ENCODE measurements at places on chromosomes 6 and 20.

DNA sequence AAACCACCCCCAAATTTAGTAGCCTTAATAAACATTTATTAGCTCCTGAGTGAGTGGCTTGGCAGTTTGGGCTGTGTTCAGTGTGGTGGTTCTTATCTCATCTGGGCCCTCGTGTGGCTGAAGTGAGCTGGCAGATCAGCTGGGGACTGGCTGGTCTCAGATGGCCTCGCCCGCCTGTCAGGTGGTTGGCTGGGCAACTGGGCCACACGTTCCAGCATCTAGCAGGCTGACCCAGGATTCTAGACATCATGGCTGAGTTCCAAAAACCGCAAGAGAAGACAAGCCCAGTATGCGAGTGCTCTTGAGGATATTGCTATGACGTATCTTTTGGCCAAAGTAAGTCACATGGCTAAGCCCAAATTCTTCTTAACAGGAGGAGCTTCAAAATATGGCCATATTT is 28.9 kb downstream of the EIF2S2 start:
- DNase-seq: no peak

- no peak for DNase-seq
Measured at GRCh38 chr6:52152070-52152423, 34.1 kb upstream of the IL17A start.

GRCh38 chr6:14676064-14676463 is 558.5 kb downstream of the CD83 start:
- no peak for DNase-seq

- DNase-seq: no peak
Measured at GRCh38 chr20:14801591-14802325, 464.3 kb upstream of the FLRT3 start.

DNA sequence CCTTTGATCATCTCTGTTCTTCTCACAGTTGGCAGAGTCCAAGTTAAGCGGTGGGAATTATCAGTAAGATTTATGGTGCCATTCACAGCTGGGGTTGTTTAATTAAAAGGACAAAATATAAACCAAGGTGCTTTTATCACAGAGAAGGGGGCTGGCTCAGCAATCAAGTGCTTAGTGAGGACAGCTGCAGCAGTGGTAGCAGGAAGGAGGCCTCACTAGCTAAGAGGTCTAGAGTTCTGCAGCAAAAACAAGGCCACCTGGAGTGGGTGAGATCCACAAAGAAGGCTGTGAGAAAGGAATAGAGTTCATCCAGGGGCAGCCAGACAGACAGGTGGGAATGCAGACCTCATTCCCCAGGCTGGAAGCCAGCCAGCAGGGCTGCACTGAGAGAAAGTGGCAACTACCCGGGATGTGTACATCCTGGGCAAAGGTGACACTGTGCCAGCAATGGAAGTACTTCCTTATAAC is 37.1 kb downstream of the PIGU start:
- no peak for DNase-seq

GRCh38 chr6:30839671-30840070 is 44.6 kb upstream of the DDR1 start:
- DNase-seq: no peak

DNA sequence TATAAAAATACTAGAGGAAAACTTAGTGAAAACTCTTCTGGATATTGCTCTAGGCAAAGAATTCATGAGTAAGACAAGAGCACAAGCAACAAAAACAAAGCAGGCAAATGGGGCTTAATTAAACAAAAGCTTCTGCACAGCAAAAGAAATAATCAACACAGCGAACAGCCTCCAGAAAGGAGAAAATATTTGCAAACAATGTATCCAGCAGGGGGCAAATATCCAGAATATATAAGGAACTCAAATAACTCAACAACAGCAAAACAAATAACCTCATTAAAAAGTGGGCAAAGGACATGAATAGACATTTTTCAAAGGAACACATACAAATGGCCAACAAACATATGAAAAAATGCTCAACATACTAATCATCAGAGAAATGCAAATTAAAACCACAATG is 17.1 kb upstream of the HECA start:
- no peak for DNase-seq

DNA sequence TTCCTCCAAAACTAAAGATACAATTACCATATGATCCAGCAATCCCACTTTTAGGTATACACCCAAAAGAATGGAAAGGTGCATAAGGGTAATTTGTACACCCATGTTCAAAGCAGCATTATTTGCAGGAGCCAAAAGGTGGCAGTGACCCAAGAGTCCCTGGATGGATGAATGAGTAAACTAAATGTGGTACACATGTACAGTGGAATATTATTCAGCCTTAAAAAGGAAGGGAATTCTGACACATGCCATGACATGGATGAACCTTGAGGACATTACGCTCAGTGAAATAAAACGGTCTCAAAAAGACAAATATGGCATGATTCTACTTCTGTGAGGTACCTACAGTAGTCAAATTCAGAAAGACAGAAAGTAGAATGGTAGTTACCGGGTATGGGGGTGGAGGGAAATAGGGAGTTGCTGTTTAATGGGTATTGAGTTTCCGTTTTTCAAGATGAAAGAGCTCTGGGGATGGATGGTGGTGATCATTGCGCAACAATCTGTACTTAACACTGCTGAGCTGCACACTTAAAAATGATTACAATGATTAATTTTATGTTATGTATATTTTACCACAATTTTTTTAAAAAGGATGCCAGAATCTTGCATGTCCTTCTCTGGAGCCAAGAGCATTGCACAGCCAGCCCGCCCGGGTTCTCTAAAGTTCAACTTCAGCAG is 518.9 kb upstream of the JARID2 start:
- no peak for DNase-seq

- DNase-seq: no peak
Measured at GRCh38 chr6:40328986-40329545, 258.1 kb downstream of the LRFN2 start.

DNA sequence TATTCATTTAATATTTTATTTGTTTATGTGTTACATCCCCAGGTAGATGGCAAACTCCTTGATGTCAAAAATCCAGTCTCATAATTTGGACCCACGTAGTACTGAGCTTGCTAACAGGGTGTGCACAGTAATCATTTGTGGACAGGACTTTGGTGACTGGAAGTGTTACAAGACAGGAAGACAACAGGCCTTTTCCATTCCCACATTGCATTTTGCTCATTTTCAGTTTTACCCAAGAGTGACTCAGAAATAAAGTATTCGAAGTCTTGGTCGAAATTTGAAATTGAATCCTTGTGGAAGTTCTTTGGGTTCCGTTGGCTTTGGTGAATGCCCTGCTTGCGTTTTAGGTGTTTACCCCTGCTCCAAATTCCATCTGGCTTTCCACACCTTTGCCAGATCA is 63.0 kb upstream of the THBS2 start:
- DNase-seq: no peak

DNA sequence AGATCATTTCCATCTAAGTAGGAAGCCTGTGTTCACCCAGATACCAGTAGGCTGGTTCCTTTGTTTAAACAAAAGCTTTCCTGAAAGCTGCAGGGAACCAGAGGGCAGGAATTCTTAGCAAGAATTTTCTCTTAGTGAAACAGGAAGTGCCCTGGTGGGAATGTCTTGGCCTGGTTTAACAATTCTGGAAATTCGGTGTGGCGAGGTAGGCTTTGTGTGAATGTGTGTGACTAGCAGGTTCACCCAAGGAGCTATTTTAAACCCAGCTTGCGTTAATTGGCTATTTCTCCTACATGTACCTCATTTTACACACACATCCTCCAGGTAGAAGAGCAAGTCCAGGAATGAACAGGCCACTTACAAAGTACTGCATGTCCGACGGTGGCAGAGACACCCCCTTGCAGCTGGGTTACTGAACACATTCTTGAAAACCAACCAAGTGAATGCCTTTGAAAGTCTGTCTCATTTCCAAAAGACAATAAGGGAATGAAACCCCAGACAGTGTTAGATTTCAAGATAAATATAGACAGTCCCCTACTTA is 64.6 kb downstream of the GFOD1 start:
- DNase-seq: no peak

GRCh38 chr6:15960740-15961634 is 167.9 kb upstream of the MYLIP start:
- no peak for DNase-seq

DNA sequence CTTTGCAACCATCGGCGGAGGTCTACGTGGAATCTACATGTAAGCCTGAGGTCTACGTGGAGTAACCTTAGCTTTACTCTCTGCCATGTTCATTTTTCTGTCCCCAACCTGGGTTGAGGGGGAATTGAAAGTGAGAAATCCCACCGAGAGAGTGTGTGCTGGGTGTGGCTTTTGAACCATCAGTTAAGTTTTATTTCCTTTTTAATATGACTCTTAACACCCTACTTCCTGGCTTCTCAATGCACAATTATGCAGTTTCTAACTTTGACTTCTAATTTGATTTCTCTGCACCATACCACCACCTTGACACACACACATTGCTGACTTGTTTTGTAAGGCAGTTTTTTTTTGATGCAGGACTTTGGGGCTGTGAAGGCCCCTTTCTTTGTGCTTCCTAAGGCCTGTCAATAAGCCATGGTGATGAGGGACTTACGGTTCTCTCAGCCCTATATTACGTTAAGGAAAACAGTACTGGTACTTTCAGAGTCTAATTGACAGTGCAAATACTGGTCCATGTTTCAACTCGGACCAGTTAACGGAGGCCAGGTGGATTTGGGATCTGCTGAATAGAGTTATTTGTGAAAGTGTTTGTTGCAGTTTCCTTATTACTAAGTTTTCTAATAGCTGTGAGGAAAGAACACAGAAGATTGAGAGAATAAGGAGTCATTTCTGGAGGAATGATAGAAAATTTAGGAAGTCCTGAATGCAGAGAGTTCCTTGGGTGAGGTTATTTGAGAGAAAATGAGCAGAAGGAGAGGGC is 206.5 kb downstream of the JARID2 start:
- no peak for DNase-seq

DNA sequence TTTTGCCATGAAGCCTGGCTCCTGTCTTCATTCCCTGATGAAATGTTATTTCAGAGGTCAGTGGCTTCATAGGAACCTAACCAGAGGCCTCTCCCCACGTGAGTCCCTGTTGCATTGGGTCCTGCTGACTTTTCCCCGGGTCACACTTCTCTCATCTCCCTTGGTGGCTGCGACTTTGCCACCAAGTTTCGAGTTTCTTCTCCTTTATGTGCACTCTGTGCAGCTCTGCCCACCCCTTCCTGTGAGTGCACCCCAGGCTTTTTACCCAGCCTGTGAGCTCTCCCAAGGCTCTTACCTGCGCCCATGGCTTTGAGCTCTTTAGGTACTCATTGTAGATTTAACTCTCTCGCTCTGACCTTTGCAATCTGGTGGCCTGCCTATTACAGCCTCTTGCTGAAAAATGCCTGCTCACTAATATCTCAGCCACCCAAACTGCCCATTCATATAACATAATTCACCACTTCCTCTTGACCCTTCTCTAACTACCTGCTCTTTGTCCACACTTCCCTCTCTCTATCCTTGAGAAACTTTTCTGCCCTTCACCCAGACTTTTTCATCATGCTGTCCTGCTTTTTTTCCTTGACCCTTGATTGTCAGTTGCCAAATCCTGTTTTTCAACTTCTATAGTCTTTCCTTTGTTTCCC is 105.9 kb downstream of the SASH1 start:
- DNase-seq: no peak

- no peak for DNase-seq
Measured at GRCh38 chr20:5586720-5587119, 163.5 kb upstream of the SHLD1 start.

- DNase-seq: no peak
Measured at GRCh38 chr6:123329337-123329736, 307.4 kb downstream of the TRDN start.

DNA sequence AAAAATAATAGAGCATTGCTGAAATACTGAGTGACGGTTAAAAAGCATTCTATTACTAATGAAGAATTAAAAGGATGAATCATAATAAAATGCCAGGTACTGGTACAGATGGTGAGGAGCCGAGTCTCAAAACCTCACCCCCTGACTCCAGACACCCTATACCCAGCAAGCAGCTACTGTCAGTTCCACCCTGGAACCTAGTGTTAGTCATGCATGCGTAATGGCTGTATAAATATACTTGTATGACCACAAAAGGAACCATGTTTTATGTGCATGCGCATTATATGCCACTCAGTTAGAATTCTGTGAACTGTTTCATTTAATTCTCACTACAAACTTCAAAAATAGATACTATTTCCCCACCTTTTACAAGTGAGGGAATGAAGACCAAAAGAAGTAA is 568.7 kb upstream of the RNF217 start:
- DNase-seq: no peak

- no peak for DNase-seq
Measured at GRCh38 chr6:168866534-168866933, 387.1 kb downstream of the THBS2 start.

DNA sequence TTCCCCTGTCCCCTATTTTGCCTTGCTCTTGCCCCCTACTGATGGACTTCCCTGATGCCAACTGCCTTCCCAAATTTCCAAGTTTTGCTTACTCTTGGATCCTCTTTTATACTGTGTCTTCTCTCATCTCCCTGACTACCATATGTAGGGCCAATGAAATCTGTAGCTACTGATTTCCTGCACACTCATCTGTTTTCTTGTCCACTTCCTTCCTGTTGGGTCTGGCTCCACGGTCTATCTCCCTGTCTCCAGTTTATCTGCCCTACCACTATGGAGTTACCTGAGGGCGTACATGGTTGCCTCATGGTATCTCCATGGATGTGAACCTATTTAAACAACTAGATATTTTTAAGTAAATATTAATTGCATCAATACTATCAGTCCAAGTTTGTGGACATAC is 140.3 kb upstream of the MCHR2 start:
- no peak for DNase-seq

DNA sequence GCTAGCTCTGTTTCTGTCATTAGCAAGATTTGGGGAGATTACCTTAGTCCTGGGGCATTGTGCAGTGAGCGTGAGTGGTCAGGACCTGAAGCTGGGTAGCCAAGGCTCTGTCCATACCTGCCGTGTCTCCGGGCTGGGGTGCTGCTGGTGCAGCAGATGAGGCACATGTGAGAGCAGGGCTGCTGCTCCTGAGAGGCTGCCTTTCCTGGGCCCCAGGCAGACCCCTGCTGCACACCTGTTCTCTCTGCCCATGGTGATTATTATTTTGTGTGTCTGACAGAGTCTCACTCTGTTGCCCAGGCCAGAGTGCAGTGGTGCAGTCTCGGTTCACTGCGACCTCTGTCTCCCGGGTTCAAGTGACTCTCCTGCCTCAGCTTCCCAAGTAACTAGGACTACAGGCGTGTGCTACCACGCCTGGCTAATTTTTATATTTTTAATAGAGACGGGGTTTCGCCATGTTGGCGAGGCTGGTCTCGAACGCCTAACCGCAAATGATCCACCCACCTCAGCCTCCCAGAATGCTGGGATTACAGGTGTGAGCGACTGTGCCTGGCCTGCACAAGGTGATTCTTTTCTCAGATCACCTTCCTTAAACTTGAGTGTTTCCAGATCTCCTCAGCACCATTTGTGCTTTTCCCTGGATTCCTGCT is 36.8 kb upstream of the IRF4 start:
- DNase-seq: no peak

- DNase-seq: no peak
Measured at GRCh38 chr20:47146686-47147085, 209.8 kb downstream of the ZMYND8 start.

GRCh38 chr6:151551223-151551857 is 57.5 kb downstream of the CCDC170 start:
- DNase-seq: no peak
